ENCODE measurements at places on chromosomes 4 and X.

GRCh38 chr4:55571806-55572205 lies 20.2 kb downstream of the PDCL2 start:
- DNase-seq, result no peak

DNA sequence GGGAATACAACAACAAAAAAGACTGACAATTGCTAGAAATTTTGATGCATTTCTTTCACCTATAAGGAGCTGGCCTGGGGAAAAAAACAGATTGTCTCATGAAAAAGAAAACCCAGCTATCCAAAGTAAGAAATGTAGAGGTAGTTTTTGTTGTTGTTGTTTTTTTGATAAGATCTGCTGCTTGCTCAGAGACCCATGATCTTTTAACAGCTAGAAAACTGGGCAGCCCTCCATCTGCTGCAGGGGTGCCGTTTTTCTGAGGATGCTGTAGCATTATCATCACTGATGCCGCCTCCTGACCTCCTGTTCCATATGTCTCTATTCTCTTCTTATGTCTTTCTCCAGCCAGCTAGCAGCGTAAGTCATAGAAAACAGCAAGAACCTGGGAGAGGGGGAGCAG lies 98.3 kb downstream of the BMPR1B start:
- no peak for DNase-seq

GRCh38 chr4:167031534-167032156 lies 202.6 kb downstream of the SPOCK3 start:
- DNase-seq, result no peak

DNA sequence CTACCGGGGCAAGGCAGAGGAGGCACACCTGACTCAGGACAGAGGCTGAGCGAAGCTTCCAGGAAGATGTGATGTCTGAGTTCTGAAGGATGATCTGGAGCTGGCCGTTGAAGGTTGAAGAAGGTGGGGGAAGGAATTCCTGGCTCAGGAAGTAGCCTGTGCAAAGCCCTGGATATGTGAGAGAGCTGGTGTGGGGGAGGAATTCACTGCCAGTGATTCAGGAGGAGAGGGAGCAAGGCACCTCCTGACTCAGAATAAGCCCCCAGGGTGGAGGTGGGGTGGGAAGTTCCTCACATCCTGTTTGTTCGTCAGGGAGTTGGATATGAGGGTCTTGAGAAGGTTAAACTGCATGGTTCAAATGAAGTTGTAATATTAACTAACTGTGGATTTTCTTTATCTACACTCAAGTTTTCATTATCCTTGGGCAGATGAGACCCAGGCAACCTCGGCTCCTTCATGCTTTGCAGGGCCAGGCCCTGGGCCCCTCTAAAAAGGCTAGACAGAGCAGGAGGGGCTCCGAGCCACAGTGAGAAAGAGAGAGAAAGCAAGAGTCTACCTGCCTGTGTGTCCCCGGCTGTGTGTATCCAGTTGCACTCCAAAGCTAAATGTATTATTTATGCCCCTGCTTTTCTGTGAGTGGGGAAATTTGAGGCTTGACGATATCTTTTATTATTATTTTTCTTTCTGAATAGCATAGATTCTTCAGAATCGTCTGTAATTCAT lies 7.1 kb downstream of the NHSL2 start:
- DNase-seq, result no peak

- no peak for DNase-seq
Measured at GRCh38 chr4:6273661-6273990, 4.0 kb downstream of the WFS1 start.

DNA sequence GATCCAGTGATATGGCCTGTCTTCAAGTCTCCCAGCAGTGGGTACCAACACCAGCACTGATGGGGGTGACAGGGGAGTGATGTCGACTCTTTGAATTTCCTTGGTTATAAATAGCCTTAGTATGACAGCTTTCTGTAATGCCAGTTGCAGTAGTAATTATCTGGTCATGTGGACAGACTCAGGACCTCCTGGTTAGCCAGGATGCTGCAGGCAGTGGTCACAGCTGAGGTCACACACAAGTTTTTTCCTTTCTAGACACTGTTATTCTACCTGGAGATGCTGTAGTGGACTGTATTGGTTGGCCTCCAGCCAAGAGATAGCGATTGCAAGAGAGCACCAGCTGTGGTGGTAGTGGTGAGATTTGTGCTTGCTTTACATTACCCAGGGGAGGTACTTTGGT lies 63.6 kb downstream of the UPRT start:
- DNase-seq, result no peak

DNA sequence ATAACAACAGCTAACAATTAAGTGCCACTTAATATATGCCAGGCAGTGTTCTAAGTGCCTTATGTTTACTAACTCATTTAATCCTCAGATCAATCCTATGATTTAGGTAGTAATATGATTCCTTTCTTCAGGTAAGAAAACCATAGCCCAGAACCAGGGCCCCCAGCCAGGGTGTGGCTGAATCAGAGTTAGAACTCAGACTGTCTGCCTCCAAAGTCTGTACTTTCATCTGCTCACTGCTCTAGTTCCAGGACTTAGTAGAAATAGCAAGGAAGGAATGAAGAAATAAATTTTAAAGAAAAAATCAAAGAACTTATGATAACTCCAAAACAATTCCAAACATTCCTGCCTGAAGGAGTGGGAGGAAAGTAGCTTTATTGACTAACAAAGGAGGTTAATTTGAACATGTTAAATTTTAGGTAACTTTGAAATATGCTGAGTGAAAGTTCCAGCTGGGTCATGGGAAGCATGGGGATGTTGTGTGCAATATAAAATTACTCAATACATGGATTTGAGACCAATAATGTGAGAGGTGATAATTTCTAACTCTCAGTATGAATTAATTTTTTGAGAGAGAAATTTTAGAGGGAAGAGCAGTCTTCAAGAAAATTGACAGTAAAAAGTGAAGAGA lies 8.8 kb upstream of the ADH1C start:
- no peak for DNase-seq

- DNase-seq, result no peak
Measured at GRCh38 chrX:69268611-69269010, 103.4 kb upstream of the PJA1 start.

DNA sequence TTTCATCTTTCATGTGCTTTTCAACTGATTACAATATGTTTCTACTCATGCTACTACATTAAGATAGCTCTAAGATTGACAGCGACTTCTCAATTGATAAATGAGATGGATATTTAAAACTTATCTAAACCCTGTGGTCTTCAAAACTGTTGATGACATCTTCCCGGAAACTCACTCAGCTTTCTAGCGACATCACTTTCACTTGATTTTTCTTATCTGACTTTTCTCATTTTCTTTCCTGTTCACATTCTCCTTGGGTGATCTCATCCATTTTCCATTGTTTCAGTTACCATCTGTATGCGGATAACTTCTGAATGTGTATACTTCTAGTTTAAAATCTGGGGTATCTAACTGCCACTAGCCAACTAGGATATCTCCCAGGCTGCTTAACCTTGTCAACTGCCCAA lies 3.1 kb downstream of the POLR2B start:
- no peak for DNase-seq

DNA sequence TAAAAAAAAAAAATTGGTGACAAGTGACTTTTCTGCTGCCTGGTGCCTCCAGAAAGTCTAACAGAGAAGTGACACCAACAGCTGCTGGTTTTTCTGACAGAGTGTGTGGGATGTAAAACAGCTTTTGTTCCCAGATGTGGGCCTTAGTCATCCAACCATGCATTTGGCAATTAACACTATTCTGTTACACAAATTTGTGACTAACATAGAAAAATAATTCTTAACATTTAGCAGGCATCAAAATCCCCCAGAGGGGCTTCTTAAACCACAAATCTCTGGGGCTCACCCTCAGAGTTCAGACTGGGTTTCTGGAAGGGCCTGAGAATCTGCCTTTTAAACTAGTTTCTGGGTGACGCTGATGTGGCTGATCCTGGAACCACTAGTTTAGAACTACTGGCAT lies 100.5 kb upstream of the PCDH7 start:
- no peak for DNase-seq

DNA sequence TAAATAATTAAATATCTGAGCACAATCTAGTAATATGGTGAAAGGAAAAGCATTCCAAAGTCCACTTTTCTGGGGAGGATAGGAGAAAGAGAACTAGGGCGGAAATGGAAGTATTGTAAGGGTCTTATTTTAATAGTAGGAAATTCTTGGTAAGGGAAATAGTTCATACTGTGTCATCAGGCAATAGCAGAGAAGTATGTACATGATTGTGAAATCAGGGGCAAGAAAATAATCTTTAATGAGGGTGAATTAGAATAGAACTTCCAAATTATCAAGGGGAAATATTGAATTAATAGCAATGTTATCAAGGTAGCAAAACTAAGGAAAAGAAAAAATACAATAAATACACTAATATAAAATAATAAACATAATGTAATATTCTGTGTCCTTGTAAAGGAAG lies 14.8 kb downstream of the GIMD1 start:
- DNase-seq, result no peak

DNA sequence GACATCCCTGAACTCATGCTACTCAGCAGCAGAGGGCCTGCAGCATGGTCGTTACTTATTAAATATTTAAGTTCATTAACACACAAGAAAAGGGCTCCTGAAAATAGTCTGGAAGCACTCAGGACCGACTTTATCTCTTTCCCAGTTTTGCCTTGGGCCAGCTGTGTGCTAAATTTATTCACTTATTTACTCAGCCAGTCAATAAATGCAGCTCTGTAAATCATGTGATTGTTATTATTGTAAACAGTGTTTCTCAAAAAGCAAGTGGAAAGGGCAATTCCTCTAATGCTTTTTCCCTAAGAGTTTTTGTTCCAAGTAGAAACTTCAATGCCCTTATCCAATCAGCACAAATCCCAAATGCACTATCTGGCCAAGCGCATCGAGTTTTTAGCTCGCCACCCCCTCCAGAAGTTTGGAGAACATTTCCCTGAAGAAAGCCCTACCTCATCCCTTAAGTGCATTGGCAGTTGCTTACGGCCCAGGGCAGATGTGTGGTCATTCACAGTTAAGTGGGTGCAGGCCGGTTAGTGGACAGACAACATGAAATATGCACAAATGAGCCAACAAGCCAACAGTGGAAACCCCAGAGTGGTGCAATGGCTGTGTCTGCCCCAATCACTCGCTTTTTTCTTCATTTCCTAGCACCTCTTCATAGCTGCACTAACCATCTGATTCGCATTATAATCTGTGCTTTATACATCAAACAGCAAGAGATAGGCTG lies 125.8 kb downstream of the SMIM20 start:
- DNase-seq, result no peak

DNA sequence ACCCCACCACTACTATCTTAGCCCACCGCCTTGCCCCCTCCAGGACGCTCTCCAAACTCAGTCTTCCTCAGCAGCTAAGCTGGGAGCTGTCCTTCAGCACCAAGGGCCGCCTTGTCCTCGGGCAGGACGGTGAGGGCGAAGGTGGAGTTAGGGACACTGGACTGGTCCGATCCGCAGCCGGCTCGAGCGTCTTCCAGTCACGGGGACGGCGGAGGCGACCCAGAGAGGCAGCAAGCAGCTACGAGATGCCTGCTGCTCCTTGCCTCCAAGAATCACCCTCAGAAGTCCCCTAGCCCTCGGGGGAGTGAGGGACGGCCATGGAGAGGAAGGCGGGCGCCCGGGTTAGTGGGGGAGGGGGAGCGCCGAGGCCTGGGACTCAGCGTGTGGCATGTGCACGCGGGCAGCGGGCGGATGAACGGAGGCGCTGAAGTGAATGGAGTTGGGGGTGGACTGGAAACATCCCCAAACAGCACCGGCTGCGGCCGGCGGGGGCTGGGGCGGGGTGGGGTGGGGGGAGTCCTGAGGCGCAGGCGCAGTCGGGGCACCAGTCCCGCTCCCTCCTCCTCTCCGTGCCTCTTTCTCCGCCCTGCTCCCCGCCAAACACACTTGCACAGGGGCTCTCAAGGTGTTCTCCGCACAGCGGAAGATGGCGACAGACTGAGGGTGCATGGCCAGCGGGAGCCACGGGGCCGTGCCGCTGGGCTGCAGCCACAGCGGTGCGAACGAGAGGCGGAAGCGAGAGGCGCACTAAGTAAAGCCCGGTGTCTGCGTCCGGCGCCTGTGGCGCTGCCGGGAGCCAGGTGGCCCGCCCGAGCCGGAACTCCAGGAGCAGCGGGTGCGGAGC lies at the start of gene NALF2:
NALF2 (plus strand) TSS at position 545 of the 844 bp plus-strand sequence. CDS start 957 bp downstream, outside the sequence.
- DNase-seq, result peak; percentile 72

GRCh38 chrX:45830343-45830742 lies 629.7 kb upstream of the DIPK2B start:
- no peak for DNase-seq

DNA sequence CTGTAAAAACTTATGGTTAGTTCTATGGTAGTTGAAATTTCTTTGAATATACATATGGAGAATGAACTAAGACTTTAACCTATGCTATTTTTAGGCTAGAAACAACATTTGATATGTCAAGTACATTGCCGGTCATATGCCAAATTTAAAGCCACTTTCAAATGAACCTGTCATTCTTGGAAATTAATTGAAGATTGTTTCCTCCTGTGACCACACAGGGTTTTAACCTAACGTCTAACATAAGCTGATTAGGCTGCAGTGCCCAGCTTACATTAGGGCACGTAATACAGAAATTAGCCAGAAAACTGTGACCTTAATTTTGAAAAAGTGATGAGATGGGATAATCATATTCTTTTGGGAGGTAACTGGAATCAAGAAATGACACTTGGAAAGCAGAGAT lies 645.9 kb downstream of the FSTL5 start:
- DNase-seq, result no peak

GRCh38 chr4:111393781-111394180 lies 751.5 kb upstream of the FAM241A start:
- DNase-seq, result no peak

GRCh38 chrX:22912616-22913015 lies 87.1 kb upstream of the DDX53 start:
- DNase-seq, result no peak

- DNase-seq, result no peak
Measured at GRCh38 chrX:103776546-103776945, at the start of gene PLP1. Gene PLP1, plus strand, starts transcription at chrX:103776840. Its CDS starts 156 bp downstream, at chrX:103776996.

DNA sequence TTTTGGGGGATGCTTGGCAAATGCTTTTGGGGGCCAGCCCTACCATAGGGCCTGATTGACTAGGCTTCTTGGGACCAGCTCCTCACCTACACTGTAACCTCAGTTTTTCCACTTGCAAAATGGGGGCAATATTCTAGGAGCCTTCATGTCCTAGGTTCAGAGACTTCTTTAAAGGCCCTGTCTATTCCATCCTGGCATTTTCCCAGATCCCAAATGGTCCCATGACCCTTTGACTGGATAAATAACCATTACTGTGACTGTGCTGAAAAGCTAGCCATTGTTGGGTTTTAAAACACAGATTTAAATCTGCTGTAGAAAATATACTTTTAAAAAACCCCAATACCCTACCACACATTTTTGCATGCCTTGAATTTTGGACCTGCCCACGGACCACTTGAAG lies 149.8 kb downstream of the EFNB1 start:
- DNase-seq, result no peak

GRCh38 chr4:8871417-8872401 lies at the start of gene HMX1:
Gene HMX1, minus strand, starts transcription at chr4:8871839. Its CDS starts 225 bp downstream, at chr4:8871614.
- no peak for DNase-seq

GRCh38 chrX:107566604-107567262 lies 61.6 kb upstream of the PRPS1 start:
- no peak for DNase-seq

GRCh38 chrX:13906093-13906492 lies 89.2 kb upstream of the GPM6B start:
- no peak for DNase-seq
